Iris pigment epithelial cell (primary cell): ENCODE measurements at places on chromosomes 1 and 21.

- no peak for DNase-seq
These were observed 575.9 kb upstream of the PBX1 start for GRCh38 chr1:163983097-163983496.

GRCh38 chr1:9787702-9788101, 36.1 kb downstream of the CLSTN1 start:
- no peak for DNase-seq

DNA sequence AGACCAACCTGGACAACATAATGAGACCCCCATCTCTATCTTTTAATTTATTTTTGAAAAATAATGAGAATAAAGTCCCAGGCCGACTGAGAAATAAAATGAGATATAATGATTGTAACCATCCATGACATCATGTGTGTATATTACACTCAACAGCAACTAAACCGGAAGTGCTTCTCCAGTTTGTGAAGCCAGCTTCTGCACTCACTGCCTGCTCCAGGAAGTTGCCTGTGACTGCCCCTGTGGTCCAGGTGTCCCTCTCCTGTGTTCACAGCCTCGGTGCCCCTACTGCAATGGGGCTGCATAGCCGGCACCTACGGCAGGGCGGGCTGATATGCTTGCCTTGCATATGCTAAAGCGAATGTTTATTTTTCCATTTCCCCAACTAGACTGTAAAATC, 68.3 kb downstream of the SSBP3 start:
- DNase-seq, result peak; percentile 59

DNA sequence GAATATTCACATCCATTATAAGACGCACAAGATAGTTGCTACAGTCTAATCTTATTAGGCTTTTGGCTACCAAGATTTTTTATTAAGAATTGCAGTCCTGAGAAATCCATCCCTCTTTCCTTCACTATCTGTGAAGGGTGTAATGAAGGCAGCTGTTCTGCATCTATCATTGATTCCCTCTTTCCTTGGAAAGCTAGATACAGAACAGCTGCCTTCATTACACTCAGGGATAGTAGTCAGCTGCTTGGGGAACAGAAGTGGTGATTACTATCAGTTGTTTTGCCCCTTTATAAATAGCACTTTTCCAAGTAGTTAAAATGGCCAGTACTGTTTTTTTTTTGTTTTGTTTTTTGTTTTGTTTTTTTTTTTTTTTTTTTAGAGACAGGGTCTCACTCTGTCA, 70.2 kb downstream of the IARS2 start:
- no peak for DNase-seq

- no peak for DNase-seq
These were observed 45.1 kb downstream of the RRAGC start for GRCh38 chr1:38814444-38814983.

DNA sequence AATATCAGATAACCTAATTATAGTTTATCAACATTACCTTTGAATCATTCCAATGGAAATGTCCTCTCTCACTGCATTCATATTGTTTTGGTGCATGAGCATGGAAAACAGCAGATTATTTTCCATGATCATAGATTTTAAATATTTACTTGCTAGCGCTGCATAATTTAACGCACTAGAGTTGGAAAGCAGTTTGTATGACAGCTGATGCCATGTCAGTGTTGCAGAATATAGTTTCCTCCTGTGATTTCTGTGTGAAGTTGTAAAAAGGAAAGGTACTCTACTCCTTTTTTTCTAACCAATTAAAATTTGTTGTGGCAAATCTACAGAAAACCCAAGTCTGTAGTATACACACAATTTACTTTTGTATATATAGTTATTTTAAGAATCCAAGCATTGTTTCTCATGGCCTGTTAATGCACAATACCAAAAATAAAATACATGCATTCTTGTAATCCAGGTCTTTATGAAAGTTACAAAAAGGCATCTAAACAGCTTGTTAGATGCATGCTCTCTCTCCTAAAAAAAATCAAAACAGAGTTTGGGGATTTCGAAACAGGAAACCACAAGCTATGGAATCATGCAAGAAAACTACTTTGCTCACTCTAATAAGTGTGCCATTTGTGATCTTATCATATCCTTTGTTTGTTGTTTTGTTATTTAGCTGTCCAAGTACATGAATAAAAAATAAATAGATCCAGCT, 1.9 kb upstream of the ATG4C start:
- peak; percentile 88 for DNase-seq

DNA sequence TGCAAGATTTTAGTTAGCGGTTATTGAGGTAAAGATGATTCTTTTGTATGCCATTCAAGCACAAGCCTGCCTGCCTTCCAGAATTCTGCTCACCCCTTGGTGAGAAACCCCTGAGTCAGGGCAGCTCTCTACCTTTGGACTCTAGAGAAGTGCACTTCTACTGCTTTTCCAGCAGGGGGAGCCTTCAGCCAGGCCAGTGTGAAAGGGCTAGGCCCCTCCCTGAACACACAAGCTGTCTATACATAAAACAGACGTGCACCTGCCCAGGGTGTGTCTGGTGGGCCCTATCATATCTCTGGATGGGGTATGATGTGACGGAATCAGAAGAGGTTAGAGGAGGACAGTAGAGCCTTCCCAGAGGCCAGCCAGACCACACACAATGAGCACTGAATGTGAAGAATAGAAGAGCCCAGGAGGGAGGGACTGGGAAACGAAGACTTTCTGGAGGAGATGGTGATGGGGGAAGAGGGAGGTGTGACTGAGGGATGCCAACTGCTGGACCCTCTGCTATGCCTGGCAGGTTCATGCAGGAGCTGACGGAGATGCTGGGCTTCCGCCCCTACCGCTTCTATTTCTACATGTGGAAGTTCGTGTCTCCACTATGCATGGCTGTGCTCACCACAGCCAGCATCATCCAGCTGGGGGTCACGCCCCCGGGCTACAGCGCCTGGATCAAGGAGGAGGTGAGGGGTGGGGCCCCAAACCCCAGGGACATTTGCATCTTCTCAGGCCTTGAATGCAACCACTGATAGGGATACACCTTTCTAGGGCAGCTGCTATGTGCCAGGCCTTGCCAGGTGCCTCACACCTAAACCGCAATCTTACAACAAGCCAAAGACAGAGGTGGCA, 13.0 kb upstream of the KCNC4 start:
- DNase-seq, result peak; percentile 46

- no peak for DNase-seq
These were observed 32.3 kb downstream of the COG2 start for GRCh38 chr1:230674581-230674980.

DNA sequence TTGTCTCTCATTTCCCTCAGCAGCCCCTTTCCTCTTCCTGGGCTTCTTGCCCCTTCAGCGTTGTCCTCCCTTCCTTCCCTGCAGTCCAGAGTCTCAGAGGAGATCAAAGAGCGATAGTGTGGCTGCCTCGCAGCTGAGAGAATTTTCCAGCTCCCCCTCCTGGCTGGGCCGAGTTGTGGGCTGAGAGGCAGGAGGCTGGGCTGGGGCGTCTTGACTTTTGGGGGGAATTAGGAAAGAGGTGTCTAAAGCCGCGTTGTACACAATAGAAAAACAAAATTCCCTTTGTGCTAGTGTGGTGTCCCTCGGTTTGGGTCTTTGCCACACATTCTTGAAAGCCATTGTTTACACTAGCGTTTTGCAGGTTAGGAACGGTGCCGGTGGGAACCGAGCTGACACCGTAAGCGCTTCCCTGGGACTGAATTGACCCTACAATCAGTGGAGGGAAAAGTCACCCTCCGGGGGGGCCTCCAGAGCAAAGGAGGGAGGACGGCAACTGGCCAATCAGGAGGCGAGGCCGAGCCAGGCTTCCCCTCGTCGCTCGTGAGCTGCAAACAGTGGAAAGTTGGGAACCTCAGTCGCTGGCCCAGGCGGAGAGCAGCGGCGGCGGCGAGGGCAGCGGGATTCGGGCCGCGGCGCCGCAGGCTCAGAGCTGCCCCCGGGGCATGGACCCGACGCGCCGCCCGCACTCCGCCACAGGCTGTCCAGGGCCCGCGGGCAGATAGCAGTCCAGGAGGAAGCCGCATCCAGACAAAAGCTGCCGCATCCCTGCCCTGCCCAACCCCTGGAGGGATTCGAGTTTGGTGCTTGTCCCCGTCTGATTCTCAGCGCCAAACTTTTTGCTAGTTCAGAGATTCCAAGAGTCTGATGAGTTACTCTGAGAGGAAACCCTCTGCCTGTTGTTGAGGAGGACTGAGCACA, at the start of gene HMCN1:
Gene HMCN1, plus strand, starts transcription at position 574 of the 918 bp plus-strand sequence. CDS start 389 bp downstream, outside the sequence.
- peak; percentile 38 for DNase-seq
